Immature natural killer cell (primary cell): ENCODE measurements at places on chromosomes 2 and 18. TPM values are rescaled to one million over a fixed set of nuclear protein-coding genes. Genes with fewer than 3 reads are reported as not detected.

Gene PTPRN
- not detected for polyA plus RNA-seq

Gene SCN3A
- not detected for polyA plus RNA-seq

GRCh38 chr2:66565291-66565690, 130.4 kb downstream of the MEIS1 start:
- no peaks in the 10 kb centered on the region for H3K36me3 ChIP-seq
- no peak for DNase-seq

Gene FLACC1
- polyA plus RNA-seq: 0.46 TPM

Gene LYPD1
- not detected for polyA plus RNA-seq

GRCh38 chr18:31424383-31424988, 23.1 kb upstream of the DSG3 start:
- no peak for DNase-seq
- H3K27ac ChIP-seq: no peak overlapping the region
- H3K4me3 ChIP-seq: no peak overlapping the region
- H3K36me3 ChIP-seq: no peaks in the 10 kb centered on the region

DNA sequence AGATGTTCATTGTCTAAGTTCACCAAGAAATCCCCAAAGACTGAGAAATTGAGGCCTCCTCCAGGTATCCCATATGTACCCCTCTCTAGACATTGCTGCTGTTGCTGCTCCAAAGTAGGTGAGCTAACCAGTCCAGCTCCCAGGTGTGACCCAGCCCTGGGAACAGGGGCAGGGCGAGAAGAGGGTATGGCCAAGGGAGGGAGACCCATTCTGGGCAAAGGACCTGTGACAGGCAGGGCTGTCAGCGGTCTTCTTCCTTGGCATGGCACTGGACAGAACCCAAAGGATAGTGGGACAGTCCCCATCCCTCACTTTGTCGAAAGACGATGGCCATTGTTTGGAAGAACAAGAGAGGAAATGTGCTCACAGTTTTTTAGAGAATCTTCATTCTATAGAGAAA, 7.2 kb upstream of the INO80C start:
- H3K4me1 ChIP-seq: no peaks in the 10 kb centered on the region
- H3K4me3 ChIP-seq: no peak overlapping the region
- H3K27ac ChIP-seq: no peak overlapping the region
- H3K27me3 ChIP-seq: peaks cover 1% of the 10 kb centered on the region
- no peak for DNase-seq

Gene PSMG2
- polyA plus RNA-seq: 81.6 TPM

GRCh38 chr2:3606028-3606369, 11.1 kb downstream of the COLEC11 start:
- H3K27ac ChIP-seq: peak overlapping the region; percentile 35
- no peak overlapping the region for H3K4me3 ChIP-seq
- no peaks in the 10 kb centered on the region for H3K36me3 ChIP-seq
- no peak for DNase-seq
- no peaks in the 10 kb centered on the region for H3K27me3 ChIP-seq

DNA sequence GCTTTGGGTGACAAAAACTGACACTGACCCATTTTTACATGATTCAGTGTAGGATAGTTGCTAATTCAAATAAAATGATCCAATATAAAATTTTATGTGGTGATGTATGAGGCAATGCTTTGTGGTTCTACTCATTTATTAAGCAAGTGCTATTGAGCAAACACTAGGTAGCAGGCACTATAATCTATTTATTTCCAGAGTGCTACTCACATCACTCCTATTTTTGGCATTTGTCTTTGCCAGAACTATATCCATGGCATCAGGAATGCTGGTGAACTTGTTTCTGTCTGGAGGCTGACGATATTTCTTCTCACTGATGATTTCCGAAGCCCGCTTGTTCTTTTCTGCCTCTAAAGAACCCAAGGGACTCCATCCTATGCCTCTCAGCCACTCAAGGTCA, 84.3 kb downstream of the NEB start:
- DNase-seq: no peak
- no peak overlapping the region for H3K4me3 ChIP-seq
- no peak overlapping the region for H3K27ac ChIP-seq
- H3K36me3 ChIP-seq: peaks cover 11% of the 10 kb centered on the region
- H3K27me3 ChIP-seq: no peaks in the 10 kb centered on the region

Gene SGPP2
- polyA plus RNA-seq: not detected

DNA sequence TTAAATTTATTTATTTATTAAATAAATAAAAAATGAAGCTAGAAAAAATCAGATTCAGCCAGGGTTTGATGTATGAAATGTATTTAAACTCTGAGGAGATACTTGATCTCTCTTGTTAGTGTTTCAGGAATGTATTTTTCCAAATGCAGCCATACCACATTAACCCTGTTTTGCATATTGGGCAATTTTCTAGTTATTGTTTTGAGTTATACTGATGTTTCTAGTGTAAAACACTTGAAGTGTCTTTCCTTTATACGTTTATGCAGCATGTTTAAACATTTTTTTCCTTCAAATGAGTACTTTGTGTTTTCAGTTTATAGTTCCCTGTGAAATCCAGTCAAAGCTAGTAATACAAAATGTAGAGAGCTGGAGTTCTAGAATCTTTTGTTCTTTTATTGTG, 69.9 kb downstream of the WDR7 start:
- no peak overlapping the region for H3K4me3 ChIP-seq
- H3K4me1 ChIP-seq: peaks cover 13% of the 10 kb centered on the region
- no peaks in the 10 kb centered on the region for H3K36me3 ChIP-seq
- DNase-seq: no peak
- H3K27me3 ChIP-seq: no peaks in the 10 kb centered on the region

DNA sequence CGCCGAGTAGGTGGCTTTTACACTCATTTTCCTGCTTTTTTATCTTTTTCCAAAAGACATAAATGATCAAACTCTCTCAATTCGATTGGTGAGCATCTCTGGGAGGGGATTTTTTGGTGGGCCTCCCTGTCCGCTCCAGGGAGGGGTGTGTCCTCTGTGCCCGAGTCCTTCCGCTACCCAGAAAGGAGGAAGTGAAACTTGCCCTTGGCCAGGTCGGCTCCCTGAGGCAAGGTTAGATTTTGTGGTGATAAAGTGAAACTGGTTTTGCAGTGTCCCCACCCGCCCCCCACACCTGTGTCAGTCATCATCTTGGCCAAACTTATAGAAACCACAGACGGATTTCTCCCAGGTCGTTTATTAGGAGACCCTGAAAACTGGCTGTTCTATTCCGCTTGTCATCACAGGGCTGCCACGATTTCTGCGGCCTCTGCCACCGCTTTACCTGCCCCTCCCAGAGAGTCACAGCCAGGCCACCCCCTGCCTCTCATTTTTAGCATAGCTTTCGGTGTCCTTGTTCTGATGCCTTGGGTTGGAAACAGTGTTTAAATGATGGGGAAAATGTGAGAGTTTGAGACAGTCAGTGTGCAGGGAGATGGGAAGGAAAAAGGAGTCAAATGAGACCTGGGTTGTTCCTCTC, 93.6 kb downstream of the SH3BP4 start:
- H3K4me3 ChIP-seq: peak overlapping the region; percentile 63
- peaks cover 13% of the 10 kb centered on the region for H3K4me1 ChIP-seq
- H3K27me3 ChIP-seq: peaks cover 4% of the 10 kb centered on the region

- no peaks in the 10 kb centered on the region for H3K27me3 ChIP-seq
- no peak overlapping the region for H3K4me3 ChIP-seq
These were observed 184.6 kb upstream of the ERBB4 start for GRCh38 chr2:212723226-212723625.

Gene GCFC2
- polyA plus RNA-seq: 21.7 TPM

Gene CD8B
- polyA plus RNA-seq: 21.0 TPM

Gene CDCA7
- polyA plus RNA-seq: 5.3 TPM

- no peak for DNase-seq
- H3K36me3 ChIP-seq: no peaks in the 10 kb centered on the region
- no peak overlapping the region for H3K27ac ChIP-seq
- no peaks in the 10 kb centered on the region for H3K4me1 ChIP-seq
- no peaks in the 10 kb centered on the region for H3K27me3 ChIP-seq
These were observed 197.9 kb downstream of the NEDD4L start for GRCh38 chr18:58241877-58242276.

Gene PID1
- polyA plus RNA-seq: 0.38 TPM

DNA sequence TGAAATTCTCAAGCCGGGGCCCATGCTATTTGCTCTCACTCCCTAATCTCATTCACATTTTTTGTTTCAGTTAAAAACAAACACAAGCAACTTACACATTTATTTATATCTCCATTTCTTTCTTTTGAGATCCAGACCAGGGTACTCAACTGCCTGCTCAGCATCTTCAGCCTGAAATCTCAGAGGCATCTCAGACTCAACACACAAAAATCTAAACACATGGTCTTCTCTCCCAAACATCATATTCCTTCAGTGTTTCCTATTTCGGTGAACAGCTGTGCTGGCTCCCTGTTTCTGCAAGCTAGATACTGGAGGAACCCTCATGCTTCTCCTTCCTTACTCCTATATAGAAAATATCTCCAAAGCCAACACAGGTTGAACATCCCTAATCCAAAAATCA, 11.3 kb upstream of the RTTN start:
- no peak for DNase-seq
- peaks cover 25% of the 10 kb centered on the region for H3K27me3 ChIP-seq
- H3K36me3 ChIP-seq: no peaks in the 10 kb centered on the region
- H3K4me3 ChIP-seq: no peak overlapping the region

Gene PFN4
- not detected for polyA plus RNA-seq

DNA sequence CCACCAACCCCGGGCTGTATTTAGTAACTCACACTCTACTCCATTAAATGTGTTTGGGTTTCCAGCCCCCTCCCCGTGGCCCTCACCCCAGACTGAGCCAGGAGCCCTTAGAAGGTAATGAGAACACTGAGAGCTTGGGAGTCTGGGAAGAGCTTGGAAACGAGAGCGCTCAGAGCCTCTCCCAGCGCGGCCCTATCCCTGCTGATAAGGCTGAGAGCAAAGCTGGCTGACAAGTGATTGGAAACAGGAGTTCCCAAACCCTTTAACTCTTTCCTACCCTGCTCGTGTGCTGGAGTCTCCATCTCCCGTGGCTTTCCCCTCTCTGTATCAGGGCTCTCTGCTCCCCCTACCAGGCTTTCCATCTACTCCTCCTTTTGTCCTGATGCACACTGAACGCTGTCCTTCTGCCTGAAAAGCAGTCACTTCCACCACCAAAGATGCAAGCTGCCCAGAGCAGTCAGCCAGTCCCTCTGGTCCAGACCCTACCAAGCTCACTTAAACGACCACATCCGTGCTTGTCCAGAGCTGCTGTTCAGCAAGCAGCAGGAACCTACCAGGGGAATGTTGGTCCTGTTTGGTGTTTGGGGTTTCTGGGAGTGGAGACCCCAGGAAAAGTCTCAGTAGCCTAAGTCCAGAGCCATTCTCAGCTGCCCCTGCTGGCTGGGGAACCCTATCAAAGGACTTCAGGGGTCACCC, 100.0 kb upstream of the PKDCC start:
- H3K4me1 ChIP-seq: no peaks in the 10 kb centered on the region
- H3K36me3 ChIP-seq: no peaks in the 10 kb centered on the region
- no peak for DNase-seq

DNA sequence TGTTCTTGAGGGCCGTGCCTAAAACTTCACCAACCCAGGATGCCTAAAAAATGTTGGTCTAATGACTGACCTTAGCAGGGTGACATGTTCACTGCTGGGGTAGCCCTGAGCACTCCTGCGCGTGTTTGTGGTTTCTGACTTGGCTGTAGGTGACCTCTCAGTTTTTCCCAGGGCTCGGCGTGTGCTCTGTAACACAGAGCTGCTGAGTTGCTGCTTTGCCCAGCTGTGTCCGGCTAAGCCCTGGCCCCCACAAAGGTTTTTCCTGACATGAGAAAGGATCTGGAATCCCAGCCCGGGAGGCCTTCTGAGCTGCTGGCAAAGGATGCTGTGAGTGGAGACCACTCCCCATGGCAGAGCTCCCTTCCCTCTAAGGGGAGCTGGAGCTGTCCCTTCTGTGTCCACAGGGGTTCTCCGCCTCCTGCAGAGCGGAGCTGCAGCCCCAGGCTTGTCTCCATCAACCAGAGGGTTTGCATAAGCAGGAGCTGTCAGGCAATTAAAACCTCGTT, 52.7 kb downstream of the CRIM1 start:
- H3K36me3 ChIP-seq: no peaks in the 10 kb centered on the region
- H3K4me1 ChIP-seq: peaks cover 3% of the 10 kb centered on the region
- H3K4me3 ChIP-seq: no peak overlapping the region
- H3K27ac ChIP-seq: no peak overlapping the region

Gene LOXHD1
- not detected for polyA plus RNA-seq

GRCh38 chr18:11305507-11305906, 156.1 kb upstream of the PIEZO2 start:
- no peak overlapping the region for H3K27ac ChIP-seq
- H3K27me3 ChIP-seq: peaks cover 2% of the 10 kb centered on the region
- no peak overlapping the region for H3K4me3 ChIP-seq
- H3K36me3 ChIP-seq: no peaks in the 10 kb centered on the region
- H3K4me1 ChIP-seq: no peaks in the 10 kb centered on the region

DNA sequence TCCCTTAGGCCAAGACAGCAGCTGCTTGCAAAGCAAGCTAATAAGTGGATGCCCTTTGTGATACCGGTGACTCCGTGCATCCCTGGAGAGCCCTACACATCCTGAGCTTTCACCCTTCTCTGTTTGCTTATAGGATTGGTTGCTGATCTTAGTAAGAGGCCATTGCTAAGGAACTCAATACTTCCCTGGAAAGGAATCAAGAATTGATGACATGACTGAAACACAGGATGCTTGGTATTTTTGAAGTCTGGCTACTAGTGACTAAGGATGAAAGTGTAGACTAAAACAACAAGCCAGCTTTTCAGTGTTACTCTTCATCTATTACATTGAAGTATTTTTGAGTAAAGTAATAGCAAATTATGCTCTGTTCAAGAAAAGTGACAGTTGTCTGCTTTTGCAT, 123.0 kb upstream of the SERPINE2 start:
- no peaks in the 10 kb centered on the region for H3K27me3 ChIP-seq
- H3K4me1 ChIP-seq: no peaks in the 10 kb centered on the region
- no peak for DNase-seq
- H3K36me3 ChIP-seq: no peaks in the 10 kb centered on the region
- no peak overlapping the region for H3K4me3 ChIP-seq

- H3K27ac ChIP-seq: no peak overlapping the region
- H3K36me3 ChIP-seq: no peaks in the 10 kb centered on the region
- DNase-seq: no peak
These were observed 191.5 kb upstream of the SALL3 start for GRCh38 chr18:78788161-78788560.

DNA sequence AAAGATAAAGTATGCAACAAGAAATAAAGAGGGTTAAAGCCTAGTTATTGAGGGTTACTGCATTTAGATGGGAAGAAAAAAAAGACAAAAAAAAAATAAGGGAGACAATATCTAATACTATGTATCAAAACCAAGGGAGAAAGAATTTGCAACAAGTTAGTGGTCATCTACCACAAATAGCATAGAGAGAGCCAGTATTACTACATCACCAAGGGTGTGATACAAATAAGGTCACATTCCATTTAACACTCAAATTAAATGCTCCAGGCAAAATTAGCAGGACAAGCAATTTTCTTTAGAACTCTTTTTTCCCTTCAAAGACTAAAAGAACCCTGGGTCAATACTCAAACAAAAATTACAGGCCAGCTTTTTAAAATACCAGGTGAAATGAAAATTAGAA, 115.1 kb upstream of the GULP1 start:
- H3K4me1 ChIP-seq: no peaks in the 10 kb centered on the region
- H3K27ac ChIP-seq: no peak overlapping the region
- H3K4me3 ChIP-seq: no peak overlapping the region
- no peaks in the 10 kb centered on the region for H3K27me3 ChIP-seq

Gene SLC9A4
- not detected for polyA plus RNA-seq

Gene HMSD
- polyA plus RNA-seq: not detected

GRCh38 chr18:76208678-76209306, 286.2 kb downstream of the ZNF516 start:
- H3K27ac ChIP-seq: no peak overlapping the region
- H3K36me3 ChIP-seq: no peaks in the 10 kb centered on the region
- DNase-seq: no peak
- H3K4me3 ChIP-seq: peak overlapping the region; percentile 58
- H3K4me1 ChIP-seq: peaks cover 5% of the 10 kb centered on the region
